Activated T-helper 1 cell treated with Interleukin-2 at 50 U/mL for 16 hours (primary cell): ENCODE measurements at places on chromosomes 12 and 14.

DNA sequence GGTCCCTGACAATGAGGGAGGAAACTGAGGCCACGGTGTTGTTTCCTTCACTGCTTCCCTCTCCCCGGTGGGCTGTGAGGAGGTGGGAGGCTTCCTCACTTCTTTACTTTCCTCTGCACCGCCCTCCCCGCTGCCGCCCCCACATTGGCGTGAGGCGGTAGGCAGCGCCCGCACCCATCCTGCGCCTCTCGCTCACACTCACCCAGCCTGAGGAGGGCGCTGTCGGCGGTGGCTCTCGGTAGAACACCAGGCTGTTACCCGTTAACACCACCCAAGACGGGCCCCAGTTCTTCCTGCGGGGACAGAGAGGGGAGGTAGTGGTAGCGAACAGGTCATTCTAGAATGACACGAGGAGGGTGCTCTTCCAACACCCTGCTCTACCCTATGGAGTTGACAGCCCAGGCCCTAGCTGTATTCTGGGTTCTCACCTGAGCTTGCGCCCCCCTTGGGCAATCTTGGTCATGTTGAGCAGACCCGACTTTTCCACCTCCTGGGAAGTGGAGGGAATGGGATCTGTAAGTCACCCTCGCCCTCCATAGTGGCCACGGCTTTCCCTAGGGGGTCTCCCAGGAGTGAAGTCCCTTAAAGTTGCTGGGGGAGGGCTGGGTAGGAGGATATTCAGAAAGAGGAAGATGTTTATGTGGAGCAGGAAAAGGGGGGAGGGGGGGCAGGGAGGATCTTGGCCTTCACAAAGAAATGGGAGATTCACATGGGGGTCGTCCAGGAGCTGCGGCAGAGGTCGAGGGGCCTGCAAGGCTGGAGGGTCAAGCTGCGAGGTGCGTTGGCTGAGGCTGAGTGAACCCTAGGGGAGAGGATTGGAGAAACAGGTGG is 3.3 kb downstream of the ARHGAP9 start:
- peak; percentile 50 for DNase-seq

DNA sequence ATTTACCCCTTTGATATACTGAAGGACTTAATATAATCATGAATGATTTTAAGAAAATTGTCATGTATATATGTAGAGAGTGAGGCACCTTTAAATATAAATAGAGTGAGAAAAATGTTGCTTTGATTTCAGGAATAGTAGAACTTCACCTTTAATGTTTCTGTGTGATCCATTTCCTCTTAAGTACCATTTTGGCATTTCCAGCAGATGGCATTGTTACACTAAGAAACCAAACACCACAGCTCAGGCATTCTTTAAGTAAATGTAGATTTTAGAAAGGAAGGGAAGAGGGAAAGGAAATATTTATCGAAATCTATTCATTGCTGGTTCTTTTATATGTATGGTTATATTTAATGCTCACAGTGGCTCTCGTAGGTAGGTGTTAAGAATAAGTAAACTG is 556.7 kb upstream of the FBXO33 start:
- DNase-seq: no peak

- DNase-seq: no peak
Observed at GRCh38 chr14:103519837-103520212, 2.8 kb downstream of the CKB start.

GRCh38 chr12:52005903-52006703 is 643 bp upstream of the TAMALIN start:
- no peak for DNase-seq

DNA sequence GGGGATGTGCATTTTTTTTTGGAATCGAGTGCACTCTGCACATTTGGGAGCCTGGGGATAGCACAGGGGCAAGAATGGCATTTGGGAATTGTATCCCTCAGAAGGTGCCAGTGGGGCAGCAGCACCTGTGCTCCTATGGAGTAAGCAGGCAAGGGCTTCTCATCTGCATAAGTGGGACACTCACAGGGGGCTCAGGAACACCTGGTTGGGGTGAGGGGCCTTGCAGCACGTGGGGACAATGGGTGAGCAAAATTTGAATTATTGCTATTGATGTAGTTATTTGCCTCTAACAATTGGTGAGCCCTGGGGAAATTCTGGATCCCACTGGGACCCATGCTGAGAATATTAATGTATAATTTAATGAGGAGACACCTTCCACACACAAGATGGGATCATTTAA is 274.2 kb downstream of the TTC6 start:
- DNase-seq: no peak

DNA sequence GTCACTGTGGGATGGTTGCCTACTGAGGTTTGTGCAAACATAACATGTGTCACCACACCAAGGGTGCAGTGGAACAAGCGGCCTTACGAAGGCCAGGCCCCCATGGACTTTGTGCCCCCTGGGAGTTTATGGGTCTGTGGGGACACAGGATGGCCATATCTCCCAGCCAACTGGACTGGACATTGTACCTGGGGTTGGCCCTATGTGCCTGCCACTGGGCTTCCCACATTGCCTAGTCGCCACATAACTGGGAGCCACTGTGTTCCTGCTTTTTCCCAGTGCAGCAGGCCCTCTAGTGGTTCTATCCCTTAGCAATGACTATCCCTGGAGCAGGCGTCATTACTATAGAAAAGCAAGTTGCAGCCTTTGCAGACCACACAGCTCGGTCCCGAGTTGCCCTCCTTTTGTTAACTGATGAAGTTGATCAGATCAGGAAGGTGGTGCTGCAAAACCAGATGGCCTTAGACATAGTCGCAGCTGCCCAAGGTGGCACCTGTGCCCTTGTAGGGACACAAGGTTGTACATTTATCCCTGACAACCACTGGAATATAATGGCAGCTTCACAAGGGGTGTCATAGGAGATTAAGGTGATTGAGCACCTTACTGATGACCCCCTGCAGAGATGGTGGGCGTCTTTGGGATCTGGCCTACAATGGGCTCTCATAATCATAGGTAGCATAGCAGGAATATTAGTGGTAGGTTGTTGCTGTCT is 15.2 kb upstream of the RNASE12 start:
- DNase-seq: no peak

- no peak for DNase-seq
Observed at GRCh38 chr14:36113341-36113740, 63.2 kb downstream of the PTCSC3 start.
